IPS DF 6.9 (cell line): ENCODE measurements at places on chromosomes 12 and 14.

GRCh38 chr12:110355073-110355472, 48.4 kb downstream of the ANAPC7 start:
- DNase-seq: peak; percentile 37
- no peaks in the 10 kb centered on the region for H3K36me3 ChIP-seq
- H3K4me3 ChIP-seq: no peak overlapping the region
- H3K27ac ChIP-seq: no peak overlapping the region

DNA sequence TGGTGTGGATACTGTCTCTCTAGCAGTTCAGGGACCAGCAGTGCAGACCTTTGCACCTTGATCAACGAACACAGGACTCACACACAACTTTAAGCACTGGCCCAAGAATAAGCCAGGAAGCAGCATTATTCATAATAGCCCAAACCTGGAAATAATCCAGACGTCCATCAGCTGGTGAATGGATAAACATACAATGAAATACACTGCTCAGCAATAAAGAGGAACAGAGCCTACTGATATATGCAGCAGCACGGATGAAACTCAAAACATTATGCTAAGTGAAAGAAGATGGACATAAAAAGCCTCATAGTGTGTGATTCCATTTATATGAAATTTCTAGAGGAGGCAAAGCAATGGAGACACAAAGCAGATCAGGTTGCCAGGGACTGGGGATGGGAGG, 303.9 kb upstream of the FKBP4 start:
- DNase-seq: no peak
- no peaks in the 10 kb centered on the region for H3K4me1 ChIP-seq
- no peaks in the 10 kb centered on the region for H3K27me3 ChIP-seq
- no peaks in the 10 kb centered on the region for H3K36me3 ChIP-seq
- H3K27ac ChIP-seq: no peak overlapping the region

DNA sequence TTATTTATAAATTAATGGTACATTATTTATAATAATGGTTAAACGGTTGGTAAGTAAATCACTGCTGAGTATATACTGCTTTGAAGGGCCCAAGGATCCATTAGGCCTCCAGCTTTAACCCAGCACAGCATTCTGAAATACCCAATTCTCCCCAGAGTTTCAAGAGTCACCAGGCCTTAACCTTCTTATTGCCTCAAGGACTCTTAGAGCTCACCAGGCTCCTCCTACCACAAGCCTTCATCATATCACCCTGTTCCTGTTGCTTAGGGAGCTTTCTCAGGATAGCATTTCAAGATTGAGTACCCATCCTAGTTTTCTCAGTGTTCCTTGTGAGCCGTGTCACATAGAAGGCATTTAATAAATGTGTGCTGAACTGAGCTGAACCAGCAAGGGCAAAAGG, 242.5 kb downstream of the FBXL14 start:
- H3K36me3 ChIP-seq: no peaks in the 10 kb centered on the region
- no peak overlapping the region for H3K27ac ChIP-seq
- no peaks in the 10 kb centered on the region; the same call in 1 of the 2 replicates for H3K4me1 ChIP-seq
- no peaks in the 10 kb centered on the region for H3K27me3 ChIP-seq

DNA sequence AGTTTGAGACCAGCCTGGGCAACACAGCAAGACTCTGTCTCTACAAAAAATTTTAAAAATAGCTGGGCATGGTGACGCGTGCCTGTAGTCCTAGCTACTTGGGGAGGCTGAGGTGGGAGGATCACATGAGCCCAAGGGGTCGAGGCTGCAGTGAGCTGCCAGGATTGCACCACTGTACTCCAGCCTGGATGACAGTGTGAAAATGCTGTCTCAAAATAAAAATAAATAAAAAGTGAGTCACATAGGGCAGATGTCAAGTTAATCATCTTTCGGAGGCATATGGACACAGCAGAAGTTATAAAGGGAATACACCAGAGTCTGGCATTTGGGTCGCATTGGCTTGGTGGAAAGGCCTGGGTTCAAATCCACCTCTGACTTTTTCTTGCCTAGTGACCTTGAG, 92.7 kb downstream of the PHETA1 start:
- H3K27me3 ChIP-seq: no peaks in the 10 kb centered on the region
- H3K27ac ChIP-seq: no peak overlapping the region
- no peak for DNase-seq

- H3K27me3 ChIP-seq: no peaks in the 10 kb centered on the region
- no peak overlapping the region for H3K4me3 ChIP-seq
- H3K4me1 ChIP-seq: no peaks in the 10 kb centered on the region
Measured at GRCh38 chr12:97452839-97453238, 9.8 kb upstream of the RMST start.

DNA sequence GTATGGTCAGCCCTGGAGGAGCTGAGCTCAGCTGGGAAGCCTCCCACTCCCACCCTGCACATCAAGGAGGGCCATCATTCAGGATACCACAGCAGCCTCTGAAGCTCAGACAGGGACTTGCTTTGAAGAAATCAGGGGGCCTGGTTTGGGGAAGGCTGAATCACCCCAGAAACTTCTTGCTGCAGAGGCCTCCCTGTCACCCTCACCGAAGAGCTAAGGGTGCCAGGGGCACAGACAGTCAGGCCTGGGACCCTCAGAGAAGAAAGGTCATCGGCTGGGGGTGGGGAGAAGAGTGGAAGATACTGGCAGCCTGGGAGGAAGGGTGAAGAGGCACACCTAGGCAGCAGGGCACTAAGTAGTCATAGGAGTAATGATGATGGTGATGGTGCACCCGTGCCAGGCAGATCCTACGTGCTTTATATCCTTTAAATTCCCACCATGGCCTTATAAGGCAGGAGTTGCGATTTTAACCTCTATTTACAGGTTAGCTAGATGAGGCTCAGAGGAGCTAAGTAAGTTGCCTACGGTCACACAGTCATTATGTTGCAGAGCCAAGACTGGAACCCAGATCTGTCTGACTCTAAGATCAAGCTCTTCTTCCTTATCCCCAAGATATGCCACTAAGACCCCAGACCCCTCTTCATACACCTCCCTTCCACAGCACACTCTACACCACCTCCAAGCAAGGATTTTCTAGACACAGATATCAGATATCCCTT, 28.5 kb upstream of the PNMA1 start:
- H3K27me3 ChIP-seq: no peaks in the 10 kb centered on the region
- peaks cover 3% of the 10 kb centered on the region; the same call in 1 of the 2 replicates for H3K36me3 ChIP-seq
- DNase-seq: no peak

- no peaks in the 10 kb centered on the region for H3K4me1 ChIP-seq
- H3K4me3 ChIP-seq: no peak overlapping the region
- no peaks in the 10 kb centered on the region for H3K27me3 ChIP-seq
- no peaks in the 10 kb centered on the region for H3K36me3 ChIP-seq
- no peak for DNase-seq
- H3K27ac ChIP-seq: no peak overlapping the region
Measured at GRCh38 chr12:131281016-131281415, 327.3 kb downstream of the ADGRD1 start.

DNA sequence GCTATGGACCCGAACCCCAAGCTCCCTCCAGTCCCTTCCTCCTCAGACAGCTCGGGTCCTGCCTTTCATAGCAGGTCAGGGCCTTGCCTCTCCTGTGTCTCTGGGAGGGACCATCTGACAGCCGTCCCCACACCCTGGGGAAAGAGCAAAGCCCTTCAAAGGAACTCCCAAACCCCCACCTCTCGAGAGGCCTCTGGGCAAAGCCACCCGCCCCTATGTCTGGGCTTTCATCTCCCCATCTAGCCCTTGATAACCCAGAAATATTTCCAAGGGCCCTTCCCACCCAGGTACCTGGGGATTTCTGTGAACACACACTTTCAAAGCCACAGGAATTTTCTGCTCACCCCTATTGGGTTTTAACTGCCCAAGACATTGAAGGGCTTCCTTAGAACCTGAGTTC, 32.1 kb downstream of the SNRNP35 start:
- no peak for DNase-seq
- no peaks in the 10 kb centered on the region for H3K36me3 ChIP-seq
- H3K4me1 ChIP-seq: 0 out of 2 replicates have a peak, but pooled peaks cover 3% of the 10 kb centered on the region
- no peak overlapping the region for H3K4me3 ChIP-seq
- no peaks in the 10 kb centered on the region for H3K27me3 ChIP-seq

GRCh38 chr12:90945070-90945649, 9.8 kb downstream of the CCER1 start:
- no peak overlapping the region for H3K4me3 ChIP-seq
- no peaks in the 10 kb centered on the region for H3K36me3 ChIP-seq
- H3K27me3 ChIP-seq: no peaks in the 10 kb centered on the region
- H3K27ac ChIP-seq: no peak overlapping the region
